ENCODE measurements at places on chromosomes 7 and 10.

GRCh38 chr7:28151965-28152364 lies 28.6 kb downstream of the JAZF1 start:
- no peak for DNase-seq

DNA sequence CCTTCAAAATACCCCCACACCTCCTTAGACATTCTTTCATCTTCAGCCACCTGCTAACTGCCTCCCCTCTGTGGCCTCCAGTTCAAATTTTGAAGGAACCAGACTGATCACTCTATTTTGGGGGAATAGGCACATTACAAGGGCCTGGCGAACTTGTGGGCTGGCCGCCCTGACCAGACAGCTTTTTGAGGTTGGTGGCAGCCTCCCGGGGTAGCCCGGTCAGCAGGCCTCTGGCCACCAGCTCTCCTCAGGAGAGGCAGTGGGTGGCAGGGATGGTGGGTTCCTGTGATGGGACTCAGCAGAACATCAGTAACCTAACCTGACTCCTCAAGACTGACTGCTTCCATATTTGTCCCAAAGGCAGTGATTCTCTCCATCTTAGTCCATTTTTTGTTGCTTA lies 17.4 kb upstream of the EEPD1 start:
- no peak for DNase-seq

- no peak for DNase-seq
Observed at GRCh38 chr10:110022716-110023504, 15.1 kb downstream of the ADD3 start.

DNA sequence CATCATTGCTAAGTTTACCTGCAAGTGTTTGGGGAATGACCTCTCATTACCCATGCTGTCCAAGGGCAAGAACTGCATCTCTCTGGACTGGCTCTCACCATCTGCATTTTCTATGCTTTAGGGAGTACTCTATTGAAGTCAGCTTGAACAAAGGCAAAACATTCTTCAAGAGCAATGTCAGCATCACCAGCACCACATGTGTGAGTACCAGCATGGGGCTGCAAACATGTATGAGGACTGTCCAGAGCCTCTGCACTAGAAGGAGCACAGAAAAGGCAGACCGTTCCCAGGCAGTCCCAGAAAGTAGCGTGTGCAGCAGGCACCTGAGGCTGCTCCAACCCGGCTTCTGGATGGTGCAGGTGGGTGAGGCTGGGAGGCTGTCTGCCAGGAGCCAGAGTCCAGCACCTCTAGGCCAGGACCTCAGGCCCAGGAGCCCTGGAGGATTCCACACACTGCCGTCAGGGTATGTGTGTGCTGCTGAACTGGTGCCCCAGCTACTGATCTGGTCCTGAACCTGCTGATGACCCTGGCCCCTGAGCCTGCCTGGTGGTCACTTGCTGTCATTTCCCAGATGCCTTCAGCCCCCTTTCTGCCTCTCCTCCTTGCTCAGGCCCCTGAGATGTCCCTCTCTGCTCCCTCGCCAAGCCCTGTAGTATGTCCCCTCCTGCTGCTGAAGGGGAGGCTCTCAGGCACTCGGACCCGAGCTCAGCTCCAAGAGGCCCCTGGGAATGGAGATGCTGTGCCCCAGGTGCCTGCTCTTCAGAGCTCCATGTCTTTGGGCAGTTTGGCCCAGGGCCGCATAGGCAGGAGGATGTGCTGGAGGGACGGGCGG lies 20.7 kb downstream of the ANTXRL start:
- no peak for DNase-seq

DNA sequence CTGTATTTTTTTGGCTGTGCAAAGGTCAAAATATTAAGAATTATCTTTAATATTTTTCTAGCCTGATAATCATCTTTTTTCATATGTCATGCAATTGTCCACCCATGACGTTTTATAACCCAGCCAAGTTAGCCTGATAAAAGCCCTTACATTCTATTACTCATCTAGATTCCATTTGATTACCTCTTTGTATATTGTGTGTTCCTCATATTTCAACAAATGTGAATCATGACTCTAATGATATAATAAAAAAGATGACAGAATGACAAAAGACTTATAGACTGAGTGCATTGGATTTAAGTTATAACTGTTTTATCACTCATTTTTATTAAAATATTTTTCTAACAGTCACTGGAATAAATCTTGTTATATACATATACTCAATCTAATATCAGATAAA lies 1560.0 kb upstream of the LRRTM3 start:
- no peak for DNase-seq

GRCh38 chr7:105677817-105678573 lies 96.7 kb upstream of the EFCAB10 start:
- peak; percentile 39 for DNase-seq

DNA sequence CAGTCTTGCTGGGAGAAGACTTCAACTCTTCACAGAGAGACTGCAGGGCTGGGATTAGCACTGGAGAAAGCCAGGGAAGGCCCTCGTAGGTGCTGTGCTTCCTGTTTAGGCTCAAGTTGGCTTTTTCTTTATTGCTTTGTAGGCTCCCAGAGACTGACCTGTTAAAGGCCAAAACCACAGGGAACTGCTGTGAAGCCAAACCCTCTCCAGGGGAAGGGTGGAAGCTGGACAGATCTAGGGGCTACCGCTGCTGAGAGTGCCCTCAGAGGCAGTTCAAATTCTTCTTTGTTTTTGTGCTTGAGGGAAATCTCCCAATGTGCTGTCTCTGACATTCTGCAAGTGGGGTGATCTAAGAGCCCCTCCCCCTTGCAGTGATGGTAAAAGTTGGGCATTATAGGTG lies 198.4 kb downstream of the CNTNAP2 start:
- DNase-seq, result no peak

DNA sequence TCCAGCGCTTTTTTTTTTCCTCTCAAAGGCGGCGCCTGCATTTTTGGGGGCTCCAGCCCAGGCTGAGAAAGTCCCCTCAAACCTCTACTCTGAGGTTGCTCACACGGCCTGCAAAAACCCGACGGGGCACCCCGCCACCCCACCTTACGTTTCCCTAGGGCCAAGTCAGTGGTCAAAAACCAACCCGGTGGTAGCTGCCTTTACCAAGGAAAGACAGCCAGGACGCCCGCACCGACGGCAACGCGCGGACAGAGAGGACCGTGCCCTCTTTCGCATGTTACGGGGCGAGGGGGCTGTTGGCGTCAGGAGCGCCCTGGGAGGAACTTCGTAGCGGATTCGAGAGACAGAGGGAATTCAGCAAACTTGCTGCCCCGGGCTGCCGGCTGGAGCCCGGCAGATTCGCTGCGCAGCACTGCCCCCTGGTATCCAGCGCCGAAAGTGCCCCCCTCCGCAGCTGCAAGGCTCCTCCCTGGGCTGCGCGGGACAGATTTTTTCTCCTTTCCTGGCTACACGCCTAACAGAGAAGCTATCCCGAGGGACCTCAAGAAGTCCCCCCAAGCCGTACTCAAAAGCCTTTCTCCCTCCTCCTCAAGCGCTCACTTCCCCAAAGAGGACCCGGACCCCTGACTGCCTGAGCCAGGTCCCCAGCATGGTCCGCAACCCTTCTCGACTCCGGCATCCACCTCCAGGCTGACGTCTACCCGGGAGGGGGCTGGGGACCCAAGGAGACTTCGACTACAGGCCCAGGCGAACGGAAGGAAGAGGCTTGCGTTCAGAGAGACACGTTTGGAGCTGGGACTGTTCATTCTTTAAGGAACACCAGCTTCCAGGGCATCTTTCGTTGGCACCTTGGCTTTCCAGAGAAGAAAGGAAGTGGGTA lies 27.7 kb upstream of the VAX1 start:
- DNase-seq, result no peak

- DNase-seq, result no peak
Observed at GRCh38 chr10:15223174-15223573, 54.7 kb upstream of the NMT2 start.

- DNase-seq, result no peak
Observed at GRCh38 chr10:75611172-75611992, 180.0 kb downstream of the LRMDA start.

GRCh38 chr7:157610671-157611295 lies 274.0 kb downstream of the DNAJB6 start:
- DNase-seq, result no peak

DNA sequence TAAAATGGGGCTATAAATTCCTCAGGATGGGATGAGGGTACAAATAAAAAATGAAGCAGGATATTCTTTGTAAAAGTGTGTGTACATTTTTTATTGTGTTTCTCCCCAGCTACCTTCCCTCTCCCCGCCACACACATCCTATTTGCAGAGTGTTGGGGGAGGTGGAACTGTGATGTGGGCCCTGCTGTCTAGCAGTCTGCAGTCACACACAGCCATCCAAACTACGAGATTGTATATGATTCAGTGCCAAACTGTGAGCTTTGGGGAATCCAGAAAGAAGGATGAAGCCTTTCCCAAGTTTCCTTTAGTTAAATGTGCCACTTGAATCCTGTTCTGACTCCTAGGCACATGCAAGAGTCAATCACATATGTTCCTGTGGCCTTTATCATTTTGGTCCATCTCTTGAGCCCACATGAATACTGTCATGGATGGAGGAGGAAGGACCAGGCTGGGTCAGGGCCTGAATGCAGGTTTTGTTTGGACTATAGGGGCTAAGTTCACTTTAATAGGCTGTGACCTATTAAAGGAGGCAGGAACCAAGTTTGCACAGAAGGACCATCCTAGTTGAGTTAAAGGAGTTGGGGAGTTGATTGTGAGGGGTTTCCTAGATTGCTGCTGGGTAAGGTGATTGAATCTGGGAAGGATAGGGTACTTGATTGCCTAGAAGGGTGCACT lies 1.1 kb upstream of the SEMA4G start:
- DNase-seq, result no peak

DNA sequence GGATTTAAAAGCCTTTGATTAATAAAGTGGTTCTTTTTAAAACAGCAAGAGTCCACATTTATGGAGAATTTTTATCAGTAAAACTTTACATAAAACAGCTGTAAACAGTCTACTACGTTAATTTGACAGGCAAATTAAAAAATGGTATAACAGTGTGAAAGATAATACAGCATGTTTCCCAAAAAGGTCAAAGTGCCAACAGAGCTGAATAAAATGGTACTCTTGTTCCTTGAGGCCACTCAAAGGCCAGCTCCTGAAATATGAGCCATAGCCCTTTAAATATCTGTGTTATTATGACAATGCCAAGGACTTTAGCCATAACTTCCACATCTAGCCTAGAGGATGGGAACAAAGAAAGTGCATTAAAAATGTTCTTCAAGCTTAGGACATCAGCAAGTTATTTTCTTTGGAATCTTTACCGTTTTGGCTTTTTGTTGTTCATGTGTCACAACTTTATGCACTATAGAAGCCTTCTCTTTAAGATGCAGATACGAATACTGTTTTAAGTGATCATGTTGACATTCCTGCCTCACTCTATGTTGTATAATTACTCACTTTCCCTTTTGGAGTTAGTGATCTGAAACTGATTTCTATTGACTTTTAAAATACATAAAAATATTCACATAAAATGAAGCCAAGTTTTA lies 165.6 kb downstream of the RNLS start:
- DNase-seq, result no peak

DNA sequence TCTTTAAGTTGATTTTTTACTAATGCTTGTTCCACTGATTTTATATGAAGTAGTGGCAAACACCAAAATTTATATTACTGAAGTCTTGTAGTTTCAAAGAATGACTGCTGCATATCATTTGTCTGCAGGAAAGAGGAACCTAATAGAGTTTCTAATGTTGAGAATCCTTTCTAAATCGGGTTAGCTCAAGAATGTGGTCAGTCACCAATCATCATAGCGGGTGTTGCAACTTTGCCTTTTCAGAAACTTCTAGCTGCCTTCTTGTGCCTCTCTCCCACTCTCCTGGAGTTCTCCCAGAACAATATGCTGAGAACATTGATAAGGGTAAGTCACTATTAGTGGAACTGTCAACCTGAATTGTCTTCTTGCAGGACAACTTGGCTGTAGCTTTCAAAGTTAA lies 524.8 kb upstream of the SORCS1 start:
- no peak for DNase-seq

- DNase-seq, result no peak
Observed at GRCh38 chr7:91927912-91928311, 12.8 kb upstream of the AKAP9 start.

DNA sequence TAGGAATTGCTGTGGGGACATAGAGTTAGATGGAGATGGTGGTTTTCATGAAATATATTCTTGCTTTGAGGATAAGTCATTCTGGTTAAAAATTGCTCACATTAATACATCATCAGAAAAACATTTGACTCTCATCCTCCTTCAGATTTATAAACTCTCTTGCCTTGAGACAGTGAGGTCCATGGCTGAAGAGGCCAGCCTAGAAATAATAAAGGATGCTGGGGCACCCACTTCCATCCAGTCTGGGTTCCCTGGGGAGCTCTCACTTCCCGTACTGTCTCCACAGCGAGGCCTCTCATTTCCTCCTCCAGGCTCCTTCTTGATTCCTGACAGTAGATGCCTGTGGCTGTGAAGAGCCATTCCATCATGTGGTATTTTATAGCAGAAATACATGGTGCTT lies 73.3 kb upstream of the PRKG1 start:
- no peak for DNase-seq

GRCh38 chr7:68821846-68822245 lies 776.4 kb upstream of the AUTS2 start:
- DNase-seq, result no peak

DNA sequence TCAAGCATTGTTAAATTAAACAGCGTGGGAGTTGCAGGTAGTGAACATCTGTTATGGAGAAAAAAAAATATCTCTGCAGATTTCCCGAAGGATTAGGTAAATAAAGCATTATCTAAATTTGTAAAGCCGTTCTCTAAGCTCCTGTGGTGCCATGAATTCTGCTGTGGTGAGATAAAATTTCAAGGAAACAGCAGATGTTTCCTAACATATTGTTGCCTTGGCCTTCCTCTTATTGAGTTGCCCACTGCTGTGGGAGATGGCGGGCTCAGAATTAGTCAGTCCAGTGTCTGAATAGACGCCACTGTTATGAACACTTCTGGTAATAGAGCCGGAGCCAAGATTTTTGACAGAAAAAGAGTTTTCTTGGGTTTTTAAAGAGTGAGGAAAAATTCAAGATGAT lies 82.6 kb upstream of the ELMO1 start:
- no peak for DNase-seq

DNA sequence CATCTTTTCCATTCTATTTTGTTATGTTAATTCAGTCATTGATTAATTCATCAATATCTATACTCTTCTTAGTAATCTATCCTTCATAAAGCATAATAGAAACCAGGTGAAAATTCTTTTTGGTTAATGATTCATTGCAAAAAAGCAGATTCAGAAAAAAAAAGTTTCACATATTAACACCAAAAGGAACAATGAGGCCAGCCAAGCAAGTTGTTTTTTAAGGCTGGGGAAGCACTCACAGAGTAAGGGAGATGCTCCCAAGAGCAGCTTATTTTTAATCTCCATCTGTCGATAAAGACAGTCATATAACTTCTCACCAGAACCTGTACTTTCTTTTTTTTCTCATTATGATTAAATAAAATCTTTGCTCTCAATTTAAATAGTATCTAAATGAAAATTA lies 95.8 kb downstream of the CACNA2D1 start:
- no peak for DNase-seq

Measured in stimulated activated CD4-positive, alpha-beta T cell treated with anti-CD3 and anti-CD28 coated beads, Interleukin-2, amount 100 ng/mL, for 48 hours (primary cell).